ENCODE measurements at places on chromosomes 12 and 14.

GRCh38 chr14:58638231-58639197 lies 752 bp downstream of the DACT1 start:
- H3K4me3 ChIP-seq: peak overlapping the region; percentile 81
- H3K4me1 ChIP-seq: peaks cover 49% of the 10 kb centered on the region
- H3K27ac ChIP-seq: no peak overlapping the region
- peaks cover 2% of the 10 kb centered on the region for H3K36me3 ChIP-seq
- H3K27me3 ChIP-seq: peaks cover 5% of the 10 kb centered on the region

DNA sequence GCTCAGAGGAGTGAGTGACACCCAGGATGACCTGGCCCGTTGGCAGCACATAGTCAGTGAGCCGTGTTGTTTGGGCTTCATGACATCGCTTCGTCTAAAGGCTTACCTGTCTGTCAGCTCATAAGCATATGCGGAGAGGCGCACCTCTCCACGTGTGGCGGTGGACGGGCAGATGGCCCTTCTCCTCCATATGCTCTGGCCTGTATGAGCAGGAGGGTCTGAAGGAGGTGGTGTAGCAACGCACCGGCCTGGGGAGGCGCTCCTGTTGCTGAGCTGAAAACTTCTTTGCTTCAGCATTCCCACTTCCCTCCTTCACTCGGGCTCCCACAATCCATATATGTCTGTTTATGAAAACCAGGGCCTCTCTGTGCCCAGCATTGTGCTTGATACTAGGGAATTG lies 186.1 kb downstream of the TSPAN9 start:
- no peaks in the 10 kb centered on the region for H3K36me3 ChIP-seq
- no peak overlapping the region for H3K4me3 ChIP-seq
- H3K4me1 ChIP-seq: no peaks in the 10 kb centered on the region
- H3K27ac ChIP-seq: no peak overlapping the region
- no peaks in the 10 kb centered on the region for H3K27me3 ChIP-seq

GRCh38 chr14:54048311-54048710 lies 91.7 kb upstream of the BMP4 start:
- H3K4me1 ChIP-seq: no peaks in the 10 kb centered on the region
- H3K27ac ChIP-seq: no peak overlapping the region
- no peak overlapping the region for H3K4me3 ChIP-seq
- H3K27me3 ChIP-seq: peaks cover 3% of the 10 kb centered on the region
- no peak for DNase-seq

DNA sequence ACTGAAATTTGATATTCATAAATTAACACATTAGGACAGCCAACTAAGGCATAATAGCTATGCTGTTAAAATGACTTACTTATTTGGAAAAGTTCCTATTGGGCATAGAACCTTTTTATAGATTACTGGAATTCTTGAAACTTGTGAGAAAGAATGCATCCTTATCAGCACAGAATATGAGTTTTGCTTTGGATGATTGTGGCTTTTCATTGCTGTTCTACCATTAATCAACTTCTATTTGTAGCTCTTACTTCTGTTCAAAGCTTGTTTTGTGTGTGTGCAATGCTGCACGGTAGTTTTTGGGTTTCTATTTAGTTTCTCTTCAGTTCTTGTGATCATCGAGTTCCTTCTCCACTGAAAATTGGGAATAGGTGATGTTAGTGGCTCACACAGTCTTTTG lies 152.4 kb upstream of the PELI2 start:
- no peak for DNase-seq
- H3K27me3 ChIP-seq: peaks cover 7% of the 10 kb centered on the region
- no peaks in the 10 kb centered on the region for H3K36me3 ChIP-seq
- no peak overlapping the region for H3K27ac ChIP-seq

DNA sequence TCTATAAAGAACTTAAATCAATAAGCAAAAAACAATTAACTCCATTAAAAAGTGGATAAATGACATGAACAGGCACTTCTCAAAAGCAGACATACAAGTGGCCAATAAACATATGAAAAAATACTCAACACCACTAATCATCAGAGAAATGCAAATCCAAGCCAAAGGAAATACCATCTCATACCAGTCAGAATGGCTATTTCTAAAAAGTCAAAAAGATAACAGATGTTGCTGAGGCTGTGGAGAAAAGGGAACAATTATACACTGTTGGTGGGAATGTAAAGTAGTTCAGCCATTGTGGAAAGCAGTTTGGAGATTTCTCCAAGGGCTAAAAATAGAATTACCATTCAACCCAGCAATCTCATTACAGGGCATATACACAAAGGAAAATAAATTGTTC lies 234.5 kb upstream of the PLXNC1 start:
- no peaks in the 10 kb centered on the region for H3K27me3 ChIP-seq
- no peaks in the 10 kb centered on the region for H3K4me1 ChIP-seq
- DNase-seq: no peak
- H3K4me3 ChIP-seq: no peak overlapping the region
- no peaks in the 10 kb centered on the region for H3K36me3 ChIP-seq
- H3K27ac ChIP-seq: no peak overlapping the region

DNA sequence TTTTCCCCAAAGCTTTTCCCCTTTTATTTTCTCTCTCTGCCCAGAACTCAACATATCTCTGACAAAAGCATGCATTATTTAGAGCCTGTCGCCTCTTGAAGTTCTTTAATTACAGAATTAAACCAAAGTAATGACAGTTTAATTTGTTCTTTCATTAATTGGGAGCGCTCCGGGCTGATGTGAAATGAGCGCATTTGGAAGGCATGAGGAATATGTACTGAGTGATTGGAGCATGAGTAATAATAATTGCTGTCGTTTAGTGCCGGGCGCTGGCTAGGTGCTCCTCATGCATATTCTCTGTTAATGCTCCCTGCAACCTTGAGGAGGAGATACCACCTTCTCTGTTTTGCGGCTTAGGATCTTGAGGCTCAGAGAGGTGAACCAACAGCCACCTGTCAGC lies 120.5 kb downstream of the SLC25A47 start:
- no peaks in the 10 kb centered on the region for H3K27me3 ChIP-seq
- no peak overlapping the region for H3K4me3 ChIP-seq
- no peaks in the 10 kb centered on the region for H3K36me3 ChIP-seq

DNA sequence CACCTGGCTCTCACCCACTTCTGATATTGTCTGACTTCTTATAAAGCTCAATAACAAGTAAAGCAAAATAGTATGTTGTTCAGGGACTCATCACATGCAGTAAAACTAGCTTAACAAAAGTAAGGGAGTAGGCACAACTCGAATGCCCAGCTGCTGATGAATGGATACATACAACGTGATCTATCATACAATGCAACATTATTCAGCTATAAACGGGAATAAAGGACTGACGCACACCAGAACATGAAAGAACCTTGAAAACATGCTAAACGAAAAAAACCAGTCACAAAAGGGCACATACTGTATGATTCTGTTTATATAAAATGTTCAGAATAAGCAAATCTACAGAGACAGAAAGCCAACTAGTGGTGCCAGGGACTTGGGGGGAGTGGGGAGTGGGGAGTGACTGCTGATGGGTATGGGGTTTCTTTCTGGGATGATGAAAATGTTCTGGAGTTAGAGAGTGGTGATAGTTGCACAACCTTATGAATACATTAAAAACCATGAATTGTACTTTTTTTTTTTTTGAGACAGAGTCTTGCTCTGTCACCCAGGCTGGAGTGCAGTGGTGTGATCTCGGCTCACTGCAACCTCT lies 11.1 kb downstream of the PLBD2 start:
- no peaks in the 10 kb centered on the region for H3K4me1 ChIP-seq
- peaks cover 13% of the 10 kb centered on the region for H3K36me3 ChIP-seq
- no peaks in the 10 kb centered on the region for H3K27me3 ChIP-seq
- no peak for DNase-seq
- H3K4me3 ChIP-seq: no peak overlapping the region

DNA sequence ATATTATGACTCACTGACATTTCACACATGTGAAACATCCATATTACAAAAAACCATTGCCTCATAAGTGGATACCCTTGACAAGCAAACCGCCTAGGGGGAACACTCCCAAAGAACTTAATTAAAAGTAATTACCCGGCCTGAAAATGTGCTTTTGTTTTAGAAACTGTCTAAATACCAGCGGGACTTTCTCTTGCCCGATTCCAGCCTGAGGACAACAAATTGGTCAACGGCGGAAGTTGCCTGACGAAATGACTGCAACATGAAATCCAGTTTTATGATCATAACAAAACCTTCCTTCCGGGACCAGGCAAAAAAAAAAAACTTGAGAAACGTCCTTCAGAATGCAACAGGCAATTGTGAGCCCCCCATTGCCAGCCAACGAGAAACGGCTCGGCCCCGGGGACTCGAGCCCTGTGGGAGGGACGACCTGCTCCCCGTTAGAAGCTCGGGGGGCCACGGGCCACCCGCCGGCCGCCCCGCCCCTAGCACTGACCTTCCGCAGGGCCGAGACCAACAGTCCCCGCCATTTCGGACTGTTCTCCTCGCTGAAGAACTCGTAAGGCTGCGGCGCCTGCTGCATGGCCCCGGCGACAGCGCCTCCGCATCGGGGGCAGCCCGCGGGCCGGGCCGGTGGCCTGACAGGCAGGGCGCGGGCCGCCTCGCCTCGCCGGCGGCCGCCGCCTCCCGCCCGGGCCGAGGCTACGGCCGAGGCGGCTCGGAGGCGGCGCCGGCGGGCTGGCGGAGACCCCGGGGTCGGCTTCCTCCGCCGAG lies 490 bp downstream of the SOS2 start:
- H3K4me3 ChIP-seq: peak overlapping the region; percentile 76
- H3K4me1 ChIP-seq: peaks cover 40% of the 10 kb centered on the region
- DNase-seq: peak; percentile 75

DNA sequence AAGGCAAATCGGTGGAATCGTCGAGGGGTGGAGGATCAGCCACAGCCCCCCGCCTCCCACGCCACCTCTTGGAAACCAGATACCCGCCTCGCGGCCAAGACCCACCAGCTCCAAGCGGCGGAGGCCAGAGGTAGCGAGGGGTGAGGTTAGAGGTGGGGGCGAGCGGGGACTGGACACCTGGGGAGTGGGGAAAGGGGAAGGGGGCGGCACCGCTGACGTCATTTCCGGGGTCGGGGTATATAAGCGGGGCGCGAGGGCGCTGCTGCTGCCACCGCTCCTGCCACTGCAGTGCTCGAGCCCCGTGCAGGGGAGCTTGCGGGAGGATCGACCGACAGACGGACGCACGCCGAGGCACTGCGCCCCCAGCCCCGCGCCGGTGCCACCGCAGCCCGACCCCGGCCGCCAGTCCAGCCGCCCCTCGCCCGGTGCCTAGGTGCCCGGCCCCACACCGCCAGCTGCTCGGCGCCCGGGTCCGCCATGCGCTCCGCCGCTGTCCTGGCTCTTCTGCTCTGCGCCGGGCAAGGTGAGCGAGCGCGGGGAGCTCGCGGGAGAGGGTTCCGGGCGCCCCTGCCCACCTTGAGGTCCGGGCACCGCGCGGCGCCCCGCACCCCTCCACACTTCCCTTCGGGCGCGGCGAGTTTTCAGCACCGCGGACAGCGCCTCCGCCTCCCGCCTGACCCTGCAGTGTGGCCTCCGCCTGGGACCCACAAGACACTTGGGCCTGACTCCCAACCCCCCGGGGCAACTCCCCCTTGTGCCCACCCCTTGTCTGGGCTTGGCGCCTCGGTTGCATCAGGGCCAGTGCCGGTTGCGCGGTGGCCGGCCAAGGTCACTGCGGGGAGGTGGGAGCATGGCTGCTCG lies at the start of gene CHGA:
Gene CHGA (plus strand): TSS at position 268 of the 861 bp plus-strand sequence. CDS start 210 bp downstream, at position 478.
- H3K4me3 ChIP-seq: no peak within 1 kb of the TSS
- H3K27me3 ChIP-seq: peaks cover 36% of the 10 kb centered on the region
- H3K27ac ChIP-seq: no peak within 1 kb of the TSS
- H3K36me3 ChIP-seq: no peaks in the 10 kb centered on the region
- DNase-seq: peak; percentile 65

- DNase-seq: no peak
- H3K27me3 ChIP-seq: no peaks in the 10 kb centered on the region
- peak overlapping the region; percentile 19 for H3K4me3 ChIP-seq
- H3K27ac ChIP-seq: peak overlapping the region; percentile 95
Observed at GRCh38 chr14:99211410-99211809, 60.6 kb downstream of the BCL11B start.

DNA sequence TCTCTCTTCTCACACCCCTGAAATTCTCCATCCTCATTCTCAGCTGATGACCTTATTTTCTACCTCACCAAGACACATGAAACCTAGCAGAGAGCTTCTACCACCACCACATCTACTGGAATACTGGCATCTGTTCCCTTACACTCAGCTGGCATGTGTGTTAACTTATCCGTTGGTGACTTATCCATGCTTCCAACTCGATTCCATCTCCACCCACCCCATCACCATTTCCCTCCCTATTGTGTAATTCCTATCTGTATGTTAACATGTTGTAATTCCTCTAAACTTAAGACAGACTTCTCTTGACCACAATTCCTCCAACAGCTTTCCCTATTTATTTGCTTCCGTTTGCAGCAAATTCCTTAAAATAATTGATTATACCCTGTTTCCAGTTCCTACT lies 15.4 kb downstream of the C1S start:
- H3K27ac ChIP-seq: no peak overlapping the region
- H3K36me3 ChIP-seq: no peaks in the 10 kb centered on the region
- no peaks in the 10 kb centered on the region for H3K27me3 ChIP-seq
- no peak overlapping the region for H3K4me3 ChIP-seq
- H3K4me1 ChIP-seq: peaks cover 2% of the 10 kb centered on the region
- DNase-seq: no peak

DNA sequence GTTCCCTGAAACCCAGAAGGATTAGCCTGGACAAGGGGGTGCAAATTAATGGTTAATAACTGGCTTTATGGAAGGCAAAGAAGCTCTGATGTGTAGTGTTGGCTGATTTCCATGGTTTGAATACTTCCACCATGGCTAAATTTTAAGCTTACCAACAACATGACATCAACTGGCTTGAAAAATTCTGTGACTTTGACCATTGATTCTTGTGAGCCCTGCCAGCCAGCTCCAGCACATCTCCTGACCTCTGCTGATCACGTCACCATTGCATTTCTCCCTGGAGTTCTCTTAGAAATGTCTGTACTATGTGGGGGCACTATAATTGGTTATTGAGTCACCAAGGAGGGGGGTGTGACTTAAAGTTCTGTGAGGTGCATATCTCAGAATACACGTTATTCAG lies 171.2 kb downstream of the MYRFL start:
- no peak overlapping the region for H3K27ac ChIP-seq
- DNase-seq: no peak
- no peak overlapping the region for H3K4me3 ChIP-seq
- no peaks in the 10 kb centered on the region for H3K36me3 ChIP-seq
- H3K27me3 ChIP-seq: peaks cover 6% of the 10 kb centered on the region
- H3K4me1 ChIP-seq: no peaks in the 10 kb centered on the region

DNA sequence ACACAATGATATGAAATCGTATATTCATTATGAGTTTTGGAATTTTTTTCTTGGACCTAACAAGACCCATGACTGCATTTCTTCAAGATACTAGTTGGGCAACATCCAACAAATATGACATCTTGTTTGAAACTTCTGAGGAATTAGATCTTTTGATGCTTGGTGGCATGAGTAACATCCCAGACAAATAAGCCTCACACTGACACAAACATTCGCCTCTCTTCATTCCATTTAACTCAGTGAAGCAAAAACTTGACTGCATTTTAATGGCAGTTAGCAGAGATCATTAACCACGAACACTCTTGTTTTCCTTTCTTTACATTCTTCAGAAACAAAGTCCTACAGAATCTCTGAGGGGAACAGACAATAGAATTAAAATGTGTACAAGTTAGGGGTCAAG lies 758.3 kb downstream of the C12orf50 start:
- H3K27ac ChIP-seq: no peak overlapping the region
- H3K27me3 ChIP-seq: no peaks in the 10 kb centered on the region
- no peak for DNase-seq
- H3K4me3 ChIP-seq: no peak overlapping the region
- H3K36me3 ChIP-seq: no peaks in the 10 kb centered on the region

- no peaks in the 10 kb centered on the region for H3K4me1 ChIP-seq
- H3K27ac ChIP-seq: no peak overlapping the region
- no peak overlapping the region for H3K4me3 ChIP-seq
- H3K36me3 ChIP-seq: no peaks in the 10 kb centered on the region
- no peaks in the 10 kb centered on the region for H3K27me3 ChIP-seq
Observed at GRCh38 chr12:77151030-77151429, 85.7 kb upstream of the E2F7 start.
